ENCODE measurements at places on chromosomes 6 and 20. TPM values are rescaled to one million over a fixed set of nuclear protein-coding genes. Genes with fewer than 3 reads are reported as not detected.

GRCh38 chr6:50608421-50608820, 104.9 kb upstream of the TFAP2D start:
- DNase-seq: no peak

- no peak for DNase-seq
Observed at GRCh38 chr20:35909176-35909575, 45.1 kb downstream of the SCAND1 start.

- no peak for DNase-seq
Observed at GRCh38 chr20:1002682-1003561, 811 bp upstream of the RSPO4 start.

SYS1 gene
- total RNA-seq: 12.7 TPM

MEP1A gene
- not detected for total RNA-seq

- DNase-seq: no peak
Observed at GRCh38 chr6:44276667-44277640, 6.7 kb downstream of the TMEM151B start.

DNA sequence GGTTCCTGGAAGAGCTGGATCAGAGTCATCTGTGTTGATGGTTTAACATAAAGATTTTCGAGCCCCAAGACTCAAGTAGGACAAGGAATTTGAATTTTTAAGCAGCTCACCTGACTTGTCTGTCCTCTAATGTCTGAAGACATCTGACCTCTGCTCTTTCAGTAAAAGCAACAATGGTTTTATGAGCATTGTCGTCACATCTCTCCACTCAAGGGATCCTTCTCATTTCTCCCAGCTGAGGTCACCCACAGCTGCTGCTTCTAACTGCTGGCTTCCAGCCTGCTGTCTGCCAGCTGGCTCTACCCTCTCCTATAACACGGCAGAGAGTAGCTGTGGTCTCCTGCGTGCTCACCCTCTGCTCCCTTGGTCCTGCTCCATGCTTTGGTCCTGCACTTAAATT, 24.7 kb upstream of the HDAC2 start:
- DNase-seq: peak; percentile 99

All from myocyte (in vitro differentiated cells).